Amniotic stem cell (primary cell): ENCODE measurements at places on chromosomes 12 and 14.

- no peak for DNase-seq
Observed at GRCh38 chr12:111221062-111222026, 147.6 kb downstream of the PHETA1 start.

DNA sequence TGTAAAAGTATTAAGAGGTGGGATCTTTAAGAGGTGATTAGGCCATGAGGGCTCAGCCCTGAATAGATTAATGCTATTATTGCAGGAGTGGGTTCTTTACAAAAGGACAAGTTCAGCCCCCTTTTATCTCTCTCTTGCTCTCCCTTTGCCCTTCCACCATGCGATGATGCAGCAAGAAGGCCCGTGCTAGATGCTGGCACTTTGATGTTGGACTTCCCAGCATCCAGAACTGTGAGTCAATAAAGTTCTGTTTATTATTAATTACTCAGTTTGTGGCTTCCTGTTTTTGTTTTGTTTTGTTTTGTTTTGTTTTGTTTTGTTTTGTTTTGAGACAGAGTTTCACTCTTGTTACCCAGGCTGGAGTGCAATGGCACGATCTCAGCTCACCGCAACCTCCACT is 10.1 kb downstream of the RNASE1 start:
- DNase-seq: no peak

DNA sequence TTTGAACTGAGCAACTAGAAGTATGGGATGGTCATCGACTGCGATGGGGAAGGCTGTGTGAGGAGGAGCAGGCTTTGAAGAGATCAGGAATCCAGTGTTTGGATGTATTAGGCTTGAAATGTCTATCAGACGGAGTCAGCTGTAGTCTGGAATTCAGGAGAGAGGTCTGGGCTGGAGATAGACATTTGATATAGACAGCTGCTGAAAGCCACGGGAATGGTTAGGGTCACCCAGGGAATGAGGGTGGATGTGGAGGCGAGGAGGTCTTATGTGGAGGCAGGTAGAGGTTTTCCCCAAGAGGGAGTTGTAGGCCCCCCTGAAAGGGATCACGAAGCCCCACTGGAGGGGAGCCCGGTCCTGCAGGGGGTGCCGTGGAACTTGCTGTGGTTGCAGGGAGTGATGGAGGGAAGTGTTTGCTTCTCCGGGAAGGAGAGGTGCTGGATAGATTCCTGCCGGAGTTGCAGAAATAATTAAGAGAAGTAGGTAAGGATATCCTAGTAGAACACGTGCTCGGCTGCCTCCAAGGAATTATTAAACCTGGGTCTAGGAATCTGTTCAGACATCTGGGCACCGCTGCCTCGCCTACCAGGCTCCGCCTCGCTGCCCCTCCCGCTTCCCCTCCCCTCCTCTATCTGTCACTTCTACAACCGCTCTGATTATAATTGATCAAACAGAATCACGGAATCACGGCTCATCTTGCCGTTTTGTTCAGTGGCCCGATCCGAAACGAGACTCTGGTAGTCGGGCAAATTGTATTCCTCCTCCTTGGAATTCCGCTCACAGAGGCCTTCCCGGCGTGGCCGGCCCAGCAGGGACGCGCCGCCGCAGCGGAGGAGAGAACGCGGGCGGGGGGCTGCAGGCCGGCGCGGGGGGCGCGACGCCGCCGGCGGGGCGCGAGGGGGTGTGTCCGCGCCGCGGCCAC is 826 bp upstream of the CACNA1C start:
- no peak for DNase-seq

DNA sequence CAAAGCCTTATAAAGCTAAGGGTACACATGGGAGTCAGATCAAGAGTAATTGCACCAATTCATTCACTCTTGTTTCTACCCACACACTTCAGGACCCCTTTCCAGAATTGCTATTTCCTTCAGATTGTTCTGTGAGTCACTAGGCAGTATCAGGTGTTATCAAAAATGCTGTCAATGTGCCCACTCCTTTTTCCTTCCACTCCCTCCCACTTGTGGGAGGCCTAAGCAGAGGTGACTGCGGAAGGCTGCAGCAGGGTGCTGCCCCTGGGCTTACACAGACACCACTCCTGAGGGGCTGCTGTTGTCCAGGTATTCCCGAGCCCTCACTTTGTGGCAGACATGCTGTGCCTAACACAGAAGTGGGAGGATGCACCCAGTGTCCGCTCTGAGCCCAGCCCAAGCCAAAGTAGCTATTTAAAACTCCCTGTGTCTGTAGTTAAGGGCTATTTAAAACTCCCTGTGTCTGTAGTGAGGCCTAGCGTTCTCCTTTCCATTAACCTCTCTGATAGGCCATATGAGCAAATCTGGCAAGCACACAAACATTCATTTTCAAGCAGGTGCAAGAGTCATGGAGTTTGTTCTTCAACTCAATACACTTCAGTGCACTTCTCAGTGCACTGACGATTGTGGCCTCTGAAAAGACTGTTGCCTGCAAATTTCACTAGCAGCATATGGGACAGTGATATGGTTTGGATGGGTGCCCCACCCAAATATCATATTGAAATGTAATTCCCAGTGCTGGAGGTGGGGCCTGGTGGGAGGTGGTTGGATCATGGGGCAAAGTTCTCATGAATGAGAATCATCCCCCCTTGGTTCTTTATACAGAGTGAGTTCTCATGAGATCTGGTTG is 117.8 kb downstream of the PHLDA1 start:
- DNase-seq: no peak

DNA sequence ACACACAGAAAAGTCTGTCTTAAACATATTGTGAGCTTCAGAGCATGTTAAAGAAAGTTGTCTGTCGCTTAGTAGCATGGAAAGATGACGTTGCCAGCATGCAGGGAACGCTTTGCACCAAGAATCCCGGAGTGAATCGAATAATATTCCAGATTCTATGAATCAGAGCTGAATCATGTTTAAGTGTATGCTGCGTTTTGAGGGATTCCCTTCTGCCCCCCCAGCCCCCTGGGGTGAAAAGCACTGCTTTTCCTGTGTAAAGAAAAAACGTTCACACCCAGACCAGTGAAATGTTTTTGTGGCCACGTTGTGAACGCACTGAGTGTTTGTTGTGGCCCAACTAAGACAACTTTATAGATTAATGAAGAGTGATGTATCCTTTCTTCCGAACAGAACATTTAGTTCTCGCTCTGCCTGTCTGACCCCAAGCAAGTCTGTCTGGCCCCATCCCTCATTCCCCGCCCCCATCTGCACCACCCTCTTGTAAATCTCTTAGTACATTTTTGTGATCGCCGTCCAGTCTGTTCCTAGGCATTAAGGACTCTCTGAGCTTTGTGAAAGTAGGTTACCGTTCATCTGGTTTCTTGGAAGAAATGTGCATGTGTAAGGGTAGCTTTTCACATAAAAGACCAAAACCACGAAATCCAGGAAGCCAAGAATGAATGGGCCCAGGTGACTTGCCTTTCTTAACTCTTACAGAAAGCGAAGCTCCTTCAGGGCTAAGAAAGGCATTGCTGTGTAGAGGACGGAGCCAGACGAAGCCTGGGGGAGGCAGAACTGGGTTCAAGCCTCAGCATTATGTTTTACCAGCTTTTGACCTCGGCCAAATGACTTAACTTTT is 103.0 kb downstream of the SAMD4A start:
- DNase-seq: no peak

DNA sequence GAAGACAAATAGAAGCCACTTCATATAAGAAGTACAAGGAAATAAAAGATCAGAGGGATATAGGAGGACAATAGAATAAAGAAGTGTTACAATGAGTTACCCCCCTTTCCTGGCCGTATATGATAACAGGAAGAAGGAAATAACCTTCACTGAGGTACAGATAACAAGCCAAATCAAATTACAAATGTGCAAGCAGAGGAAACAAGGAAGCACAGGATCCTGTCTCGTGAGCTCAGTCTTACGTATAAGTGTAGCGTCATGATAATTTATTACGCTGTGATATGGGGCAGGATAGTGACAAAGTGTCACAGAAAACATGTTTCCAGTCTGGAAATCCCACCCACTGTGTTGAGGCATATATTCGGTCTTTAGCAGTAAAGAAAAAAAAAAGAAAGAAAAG is 26.5 kb downstream of the CRACR2A start:
- no peak for DNase-seq

- no peak for DNase-seq
Observed at GRCh38 chr14:99633918-99634317, 11.0 kb upstream of the HHIPL1 start.

DNA sequence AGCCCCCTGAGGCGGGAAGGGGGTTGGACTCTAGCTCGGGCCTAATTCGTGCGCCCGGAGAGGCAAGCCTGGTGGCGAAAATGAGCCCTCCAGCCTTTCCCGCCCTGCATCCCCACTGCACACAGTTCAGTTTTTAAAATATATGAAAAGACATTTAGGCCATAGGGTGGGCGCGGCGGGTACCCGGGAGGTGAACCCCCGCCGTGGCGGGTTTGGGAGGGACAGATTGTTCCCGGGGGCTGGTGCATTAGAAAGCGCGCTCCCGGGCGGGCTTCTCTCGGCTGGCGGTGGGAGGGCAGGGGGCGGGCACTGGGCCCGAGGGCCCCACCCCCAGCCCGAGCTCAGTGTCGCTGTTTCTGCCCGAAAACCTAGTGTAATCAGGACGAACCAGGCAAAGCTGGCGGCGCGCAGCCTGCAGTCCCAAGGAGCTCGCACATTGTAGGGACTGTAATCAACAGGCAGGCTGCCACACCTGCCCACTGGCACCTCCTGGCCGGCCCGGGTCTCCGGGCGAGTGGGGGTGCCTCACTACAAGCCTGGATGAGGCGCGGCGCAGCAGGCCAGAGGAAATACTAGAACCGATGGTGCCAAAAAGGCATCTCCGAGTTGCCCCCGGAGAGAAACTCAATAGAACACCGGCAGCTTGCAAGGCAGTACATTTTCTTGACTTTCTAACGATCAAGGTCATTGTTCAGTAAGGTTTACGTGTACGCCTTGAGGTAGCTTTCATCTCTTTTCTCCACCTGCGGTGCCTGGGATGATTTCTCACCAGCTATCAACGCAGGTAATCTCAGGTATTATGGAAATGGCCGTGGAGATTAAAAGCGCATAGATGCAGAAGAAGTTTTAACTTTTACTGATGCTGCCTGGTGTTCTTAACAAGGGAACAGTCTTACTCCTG is 764 bp upstream of the SPTB start:
- no peak for DNase-seq

GRCh38 chr12:49187184-49187583 is 1.7 kb downstream of the TUBA1A start:
- DNase-seq: no peak

- peak; percentile 18 for DNase-seq
Observed at GRCh38 chr12:109154451-109155438, 38.4 kb downstream of the ACACB start.

DNA sequence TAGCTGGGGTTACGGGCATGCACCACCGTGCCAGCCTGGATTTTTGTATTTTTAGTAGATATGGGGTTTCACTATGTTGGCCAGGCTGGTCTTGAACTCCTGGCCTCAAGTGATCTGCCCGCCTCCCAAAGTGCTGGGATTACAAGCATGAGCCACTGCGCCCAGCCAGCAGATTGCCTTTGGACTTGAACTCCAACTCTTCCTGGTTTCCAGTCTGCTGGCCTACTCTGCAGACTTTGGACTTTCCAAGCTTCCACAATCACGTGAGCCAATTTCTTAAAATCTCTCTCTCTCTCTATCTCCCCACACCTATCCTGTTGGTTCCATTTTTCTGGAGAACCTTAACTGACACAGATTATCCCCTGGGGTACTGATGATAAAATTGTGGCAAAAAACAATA is 55.0 kb downstream of the EMP1 start:
- no peak for DNase-seq

DNA sequence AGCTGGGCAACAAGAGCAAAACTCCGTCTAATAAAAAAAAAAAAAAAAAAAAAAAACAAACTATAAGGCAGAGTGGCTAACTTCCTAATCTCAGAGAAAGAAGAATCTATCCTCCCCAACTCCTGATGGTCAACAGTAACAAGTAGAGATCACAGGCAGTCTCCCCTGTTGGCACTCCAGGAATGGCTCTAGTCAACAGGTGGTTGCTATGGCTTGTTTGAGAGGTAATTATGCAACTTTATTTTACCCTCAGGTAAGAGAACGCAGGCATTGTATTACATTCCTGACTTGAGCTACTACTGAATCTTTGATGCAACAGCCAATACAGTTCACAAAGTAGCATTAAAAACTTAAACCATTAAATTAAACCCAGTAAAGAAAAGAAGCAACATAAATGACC is 180.3 kb downstream of the DICER1 start:
- DNase-seq: no peak

DNA sequence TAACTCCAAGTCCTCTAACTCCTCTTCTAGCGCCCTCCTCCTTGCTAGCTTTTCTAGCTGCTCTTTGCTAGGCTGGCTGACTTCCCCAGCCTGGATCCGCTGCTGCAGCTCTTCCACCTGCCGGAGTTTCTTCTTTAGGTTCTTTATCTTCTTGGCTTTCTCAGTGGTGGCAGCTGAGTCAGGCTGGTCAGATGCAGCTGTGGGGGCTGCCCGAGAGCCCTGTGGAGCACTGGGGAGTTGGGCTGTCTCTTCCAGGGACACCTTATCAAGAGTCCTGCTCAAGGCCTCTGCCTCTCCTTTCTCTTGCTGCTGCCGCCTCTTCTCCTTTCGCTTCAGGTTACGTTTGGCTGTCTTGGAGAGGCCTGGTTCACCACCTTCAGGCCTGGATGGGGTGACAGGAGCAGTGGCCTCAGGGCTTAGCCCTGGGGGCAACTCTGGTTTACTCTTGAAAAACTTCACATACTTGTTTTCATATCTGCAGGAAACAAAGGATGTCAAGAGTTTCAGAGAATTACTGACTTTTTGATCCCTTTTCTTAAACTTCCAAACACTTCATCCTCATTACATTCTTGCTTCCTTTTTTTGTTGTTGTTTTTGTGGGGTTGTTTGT is 25.7 kb downstream of the PYM1 start:
- DNase-seq: no peak

DNA sequence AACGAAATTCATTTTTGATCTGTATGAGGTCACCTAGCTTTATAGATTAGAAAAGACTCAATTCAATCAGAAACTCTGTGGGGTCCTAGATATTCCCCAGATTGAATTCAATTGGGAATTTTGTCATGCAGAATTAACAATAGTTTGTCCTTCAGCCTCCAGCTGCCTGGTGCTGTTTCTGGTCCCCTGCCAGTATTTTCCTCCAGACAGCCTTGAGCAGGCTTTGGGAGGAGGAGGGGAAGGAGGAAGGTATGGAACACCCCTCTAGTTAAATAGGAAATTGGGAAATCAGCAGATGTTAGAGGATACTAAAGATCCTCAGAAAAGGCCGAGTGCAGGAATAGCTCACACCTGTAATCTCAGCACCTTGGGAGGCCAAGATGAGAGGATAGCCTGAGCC is 10.6 kb downstream of the GRIP1 start:
- no peak for DNase-seq

DNA sequence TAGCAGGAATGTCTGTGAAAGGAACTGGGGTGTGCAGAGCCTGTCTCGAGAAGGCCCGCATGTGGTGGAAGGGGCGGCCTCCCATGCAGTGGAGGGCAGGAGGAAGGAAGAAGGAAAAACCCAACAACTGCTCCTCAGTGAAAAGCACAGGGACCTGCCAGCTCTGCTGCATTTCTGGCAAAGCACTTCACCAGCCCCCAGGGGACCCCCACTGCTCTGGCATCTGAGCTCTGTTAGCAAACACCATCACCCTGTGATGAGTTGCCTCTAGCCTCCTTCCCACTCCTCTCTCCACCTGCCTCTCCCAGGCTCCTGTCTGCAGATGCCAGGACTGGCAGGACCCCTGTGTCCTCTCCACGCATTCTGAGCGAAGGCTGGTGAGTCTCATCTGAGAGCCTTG is 69.0 kb upstream of the DDX11 start:
- DNase-seq: no peak

GRCh38 chr14:20564501-20564997 is 3.7 kb upstream of the RNASE9 start:
- DNase-seq: no peak

- DNase-seq: no peak
Observed at GRCh38 chr12:59677857-59678256, 82.0 kb downstream of the SLC16A7 start.

- DNase-seq: peak; percentile 43
Observed at GRCh38 chr12:110577864-110578693, 5.0 kb downstream of the PPTC7 start.
